ENCODE measurements at places on chromosomes 4 and X.

GRCh38 chrX:149721778-149722177 is 9.9 kb downstream of the MAGEA11 start:
- no peak for ATAC-seq

DNA sequence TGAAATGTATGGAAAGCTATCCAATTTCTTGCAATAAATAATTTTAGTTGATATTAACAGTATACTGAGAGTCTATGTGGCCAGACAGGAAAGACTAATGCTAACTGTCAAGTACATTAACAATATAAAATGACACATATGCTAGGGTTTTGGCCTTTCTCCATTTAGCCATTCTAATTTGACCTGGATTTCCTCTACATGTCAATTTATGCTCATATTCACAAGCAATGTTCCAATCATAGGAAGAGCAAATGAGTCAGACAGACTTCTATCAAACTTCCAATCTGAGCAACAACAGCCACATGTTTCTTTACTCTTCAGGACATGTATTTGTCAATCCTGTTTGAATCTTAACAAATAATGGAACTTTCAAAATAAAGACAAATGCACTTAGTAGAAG is 53.6 kb downstream of the CORIN start:
- ATAC-seq = no peak

GRCh38 chr4:174810834-174811233 is 18.2 kb downstream of the GLRA3 start:
- ATAC-seq = no peak

GRCh38 chr4:99855678-99856077 is 38.5 kb downstream of the LAMTOR3 start:
- no peak for ATAC-seq

GRCh38 chr4:84050015-84050414 is 449.1 kb downstream of the NKX6-1 start:
- ATAC-seq = no peak

DNA sequence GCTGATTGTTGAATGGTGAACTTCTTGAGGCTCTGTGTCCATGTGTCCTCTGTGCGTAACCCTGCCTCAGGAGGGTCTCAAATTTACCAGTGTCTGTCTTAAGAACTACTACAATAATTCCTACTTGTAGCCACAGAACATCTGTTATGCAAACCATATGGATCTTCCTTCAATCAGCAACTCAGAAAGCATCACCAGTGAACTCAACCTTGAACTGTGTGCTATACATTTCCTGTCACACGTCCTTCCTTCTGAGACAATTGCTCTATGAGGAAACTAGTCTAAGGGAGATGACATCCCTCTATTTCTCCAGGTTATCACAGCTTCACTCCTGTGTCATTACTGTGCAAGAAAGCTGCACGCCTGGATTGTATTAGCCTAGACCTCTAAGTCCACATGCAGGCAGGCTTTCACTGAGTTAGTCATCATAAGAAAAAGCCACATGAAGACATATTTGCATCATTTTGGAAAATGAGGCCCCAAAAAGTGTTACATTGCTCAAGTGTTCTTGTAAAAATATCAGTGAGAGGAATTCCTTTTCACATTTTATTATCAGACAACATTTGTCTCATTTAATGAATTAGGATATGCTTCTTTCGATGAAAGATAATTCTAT is 157.8 kb downstream of the AFF2 start:
- ATAC-seq = no peak

GRCh38 chrX:119870626-119871131 is 854 bp downstream of the RNF113A start:
- ATAC-seq = peak; percentile 30

DNA sequence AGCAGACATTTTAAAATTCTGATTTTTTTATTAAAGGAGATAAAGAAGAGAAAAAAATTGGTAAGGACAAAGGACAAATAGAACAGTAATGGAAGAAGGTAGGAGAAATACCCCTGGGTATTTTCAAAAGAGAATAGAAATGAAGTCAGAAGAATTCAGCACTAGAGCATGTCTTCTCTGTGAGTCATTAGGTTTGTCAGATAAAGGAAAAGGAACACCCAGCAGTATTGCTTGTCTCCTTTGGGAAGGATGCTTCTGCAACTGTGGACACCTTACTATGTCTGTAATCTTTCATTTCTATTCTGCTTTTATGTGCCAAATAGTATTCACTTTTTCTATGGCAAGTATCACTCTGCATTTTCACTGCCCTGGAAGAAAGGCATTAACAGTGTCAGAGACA is 24.0 kb upstream of the PCDH7 start:
- no peak for ATAC-seq

DNA sequence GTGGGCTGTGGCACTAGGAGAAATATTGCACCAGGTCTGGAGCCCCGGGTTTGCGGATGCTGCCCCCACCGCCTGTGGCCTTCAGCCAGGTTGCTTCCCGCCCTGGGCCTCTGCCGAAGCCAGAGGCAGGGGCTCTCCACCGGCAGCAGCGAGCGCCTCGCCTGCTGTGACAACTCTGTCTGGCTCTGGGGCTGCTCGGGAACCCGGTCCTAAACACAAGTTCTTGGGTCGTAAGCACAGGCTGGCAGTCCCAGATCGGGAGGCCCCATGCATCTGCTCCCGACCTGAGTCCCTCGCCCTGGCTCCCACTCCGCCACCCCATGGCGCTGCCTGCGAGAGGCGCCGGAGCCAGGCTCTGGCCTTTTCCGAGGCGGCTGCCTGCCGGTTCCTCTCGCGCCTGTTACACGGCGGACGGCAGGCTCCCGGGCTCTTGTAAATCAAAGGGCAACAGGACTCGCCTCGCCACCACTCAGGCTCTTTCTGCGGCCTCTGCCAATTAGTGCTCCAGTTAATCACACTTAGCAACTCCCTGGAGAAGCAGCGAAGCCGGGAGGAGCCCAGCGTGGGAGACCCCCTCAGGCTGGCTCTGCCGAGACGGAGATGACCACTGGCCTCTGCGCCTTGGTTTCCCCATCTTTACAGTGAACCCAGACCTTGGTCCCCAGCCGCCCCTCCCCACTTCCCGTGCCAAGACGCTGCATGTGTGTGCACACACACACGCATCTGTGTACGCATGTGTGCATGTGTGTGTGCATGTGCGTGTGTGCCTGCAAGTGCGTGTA is 109.2 kb downstream of the DCTD start:
- ATAC-seq = no peak

DNA sequence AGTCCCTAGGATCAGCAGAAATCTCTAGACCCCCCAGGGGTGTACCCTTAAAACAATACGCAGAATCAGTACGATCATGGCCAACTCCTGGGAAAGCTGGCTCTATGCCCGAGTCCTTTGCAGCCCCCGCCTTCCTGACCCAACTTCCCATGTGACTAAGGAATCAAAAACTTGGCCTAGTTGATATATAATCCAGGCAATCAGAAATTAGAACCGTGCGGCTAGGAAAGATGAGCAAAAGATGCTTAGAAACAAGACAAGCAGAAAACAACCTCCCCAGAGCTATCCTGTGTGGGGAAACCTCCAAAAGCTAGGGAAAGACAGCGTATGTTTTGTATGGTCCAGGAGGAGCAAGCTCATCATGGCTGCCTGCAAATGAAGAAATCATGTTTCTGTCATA is 110.0 kb downstream of the PPARGC1A start:
- no peak for ATAC-seq

DNA sequence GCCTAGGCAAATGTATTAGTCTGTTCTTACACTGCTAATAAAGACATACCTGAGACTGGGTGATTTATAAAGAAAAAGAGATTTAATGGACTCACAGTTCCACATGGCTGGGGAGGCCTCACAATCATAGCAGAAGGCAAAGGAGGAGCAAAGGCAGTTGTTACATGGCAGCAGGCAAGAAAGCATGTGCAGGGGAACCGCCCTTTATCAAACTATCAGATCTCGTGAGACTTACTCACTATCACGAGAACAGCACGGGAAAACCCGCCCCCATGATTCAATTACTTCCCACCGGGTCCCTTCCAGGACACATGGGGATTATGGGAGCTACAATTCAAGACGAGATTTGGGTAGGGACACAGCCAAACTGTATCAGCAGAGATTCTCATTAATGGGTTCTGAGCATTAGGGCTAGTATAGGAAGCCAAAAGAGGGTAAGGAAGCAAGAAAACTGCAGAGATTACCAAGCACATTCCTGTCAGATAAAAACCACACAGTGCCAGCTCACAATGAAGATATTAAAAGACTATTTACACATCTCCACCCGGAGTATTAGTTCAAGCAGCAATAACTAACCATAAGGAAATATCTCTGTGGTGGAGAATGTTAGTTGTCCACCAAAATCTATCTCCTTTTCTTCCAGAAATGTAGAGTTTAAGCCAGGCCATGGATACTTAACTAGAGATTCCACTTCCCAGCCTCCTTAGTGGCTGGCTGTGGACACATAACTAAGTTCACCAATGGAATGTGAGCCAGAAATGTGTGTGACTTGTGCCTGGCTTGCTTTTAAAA is 61.2 kb upstream of the HOPX start:
- no peak for ATAC-seq

DNA sequence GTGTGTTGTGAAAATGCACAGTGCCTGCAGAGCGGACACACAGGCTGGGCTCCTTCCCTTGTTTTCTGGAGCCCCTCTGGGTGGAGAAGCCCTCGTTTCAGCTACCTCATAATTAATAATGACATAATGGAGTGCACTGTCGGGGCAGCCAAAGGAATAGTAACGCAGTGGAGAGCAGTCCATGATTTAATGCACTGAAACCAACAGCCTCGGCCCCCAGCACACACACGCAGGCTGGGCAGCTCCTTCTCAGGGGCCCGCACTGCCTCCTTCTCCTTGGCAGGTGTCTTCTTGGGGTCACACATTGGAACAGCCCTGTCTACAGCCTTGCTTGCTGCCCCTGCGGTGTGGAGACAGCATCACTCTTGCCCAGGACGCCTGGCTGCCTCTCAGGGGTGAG is 89.2 kb downstream of the DCTD start:
- ATAC-seq = no peak

DNA sequence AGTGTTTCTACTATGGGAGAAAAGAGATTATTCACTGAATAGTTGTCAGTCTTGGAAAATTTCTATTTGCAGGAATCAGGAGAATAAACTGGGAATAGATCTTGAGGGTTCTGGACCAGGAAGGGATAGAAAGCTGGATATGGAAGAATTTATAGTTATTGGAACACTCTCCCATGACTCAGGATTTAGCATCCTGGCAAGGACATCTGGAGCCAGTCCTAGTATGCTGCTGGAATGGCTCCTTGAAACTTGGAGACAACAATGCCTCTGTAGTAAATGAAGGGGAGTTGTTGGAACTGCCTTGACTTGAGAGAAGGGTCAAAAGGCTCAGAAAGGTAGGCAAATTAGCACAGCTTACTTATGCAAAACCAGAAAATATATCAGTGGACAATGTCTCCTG is 23.5 kb upstream of the THOC2 start:
- ATAC-seq = no peak

DNA sequence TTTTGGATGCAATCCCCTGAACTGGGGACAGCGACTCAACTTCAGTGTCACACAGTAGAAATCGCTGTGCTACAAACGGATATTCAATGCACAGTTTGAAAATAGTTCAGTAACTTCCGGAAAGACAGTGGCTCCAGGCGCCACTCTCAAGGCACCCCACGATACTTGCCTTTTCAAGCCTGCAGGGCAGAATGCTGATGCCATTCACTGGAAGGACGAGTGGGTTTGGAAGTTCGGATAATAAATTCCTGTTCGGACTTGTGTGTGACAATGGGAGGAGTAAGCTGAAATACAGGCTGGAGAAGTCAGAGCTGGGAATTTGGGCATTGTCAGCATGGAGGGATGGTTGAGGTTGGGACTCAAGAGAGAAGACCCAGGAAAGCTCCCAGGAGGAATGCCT is 64.3 kb upstream of the HELT start:
- ATAC-seq = no peak

DNA sequence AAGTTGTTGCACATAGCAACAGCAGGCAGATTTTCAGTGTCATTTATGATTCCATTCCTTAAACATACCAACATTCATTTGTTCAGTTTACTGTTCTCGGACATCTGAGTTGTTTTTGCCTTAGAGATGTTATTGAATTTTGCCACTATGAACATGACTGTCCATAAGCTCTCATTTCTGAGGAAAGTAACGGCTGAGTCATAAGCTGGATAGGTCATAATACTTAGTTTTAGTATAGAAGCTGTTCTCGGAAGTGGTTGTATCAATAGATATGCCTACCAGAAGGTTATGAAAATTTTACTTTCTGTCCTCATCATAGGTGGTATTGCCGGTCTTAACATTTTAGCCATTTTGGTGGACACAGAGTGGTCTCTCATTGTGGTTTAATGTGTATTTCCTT is 157.1 kb upstream of the CLNK start:
- ATAC-seq = peak; percentile 18

GRCh38 chrX:134604701-134605311 is 53.5 kb downstream of the PLAC1 start:
- ATAC-seq = no peak

DNA sequence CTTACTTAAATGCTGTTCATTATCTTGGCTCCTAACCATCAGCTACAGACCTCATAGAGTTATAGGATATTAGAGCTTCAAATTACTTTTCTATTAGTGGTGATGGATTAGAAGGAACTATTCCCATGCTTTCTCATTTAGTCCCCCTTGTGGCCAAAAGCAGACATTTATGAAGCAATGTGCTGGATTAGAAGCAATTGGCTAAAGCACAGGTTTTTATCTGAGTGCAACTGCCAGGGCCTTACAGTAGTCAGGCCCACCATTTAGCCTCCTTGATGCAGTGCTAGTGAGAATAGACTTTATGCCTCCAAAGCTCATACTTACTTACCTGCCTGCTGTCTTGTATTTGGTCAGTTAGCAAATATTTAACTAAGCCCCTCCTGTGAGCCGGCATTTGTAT is 93.0 kb downstream of the TSPAN7 start:
- ATAC-seq = no peak

DNA sequence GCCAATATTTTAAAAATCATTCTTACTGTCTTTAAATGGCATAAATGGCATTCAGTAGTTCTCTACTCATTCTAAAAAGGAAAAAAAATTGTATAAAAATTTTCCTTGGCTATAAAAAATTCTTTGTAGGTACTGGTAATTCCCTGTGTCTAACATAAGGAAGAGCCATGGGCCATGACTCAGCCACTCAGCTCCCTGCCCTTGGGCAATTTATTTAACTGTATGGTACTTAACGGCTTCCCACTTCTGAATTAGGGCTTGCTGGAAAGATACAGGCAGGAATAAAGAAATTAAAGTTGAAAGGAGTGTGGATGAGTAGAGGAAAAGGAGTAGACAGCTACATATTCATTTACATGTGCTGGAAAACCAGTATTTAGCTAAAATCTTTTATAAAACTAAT is 30.6 kb downstream of the ABHD18 start:
- ATAC-seq = no peak

DNA sequence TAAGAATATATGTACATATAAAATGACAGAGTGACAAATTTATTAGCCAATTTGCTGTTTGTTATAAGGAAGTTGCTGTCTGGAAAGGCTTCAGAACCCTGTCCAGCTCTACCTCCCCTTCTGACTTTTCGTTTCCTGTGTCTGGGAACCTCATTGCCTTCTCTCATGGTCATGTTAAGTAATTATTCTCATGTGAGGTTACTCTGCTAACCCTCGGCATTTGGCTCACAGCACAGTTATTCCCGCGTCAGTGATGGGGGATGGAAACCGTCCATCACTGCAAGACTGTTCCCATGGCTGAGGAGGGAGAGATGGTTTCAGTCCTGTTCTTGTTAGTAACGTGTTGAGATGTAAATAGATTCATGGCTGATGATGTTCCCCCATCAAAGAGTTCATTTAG is 11.9 kb downstream of the EDNRA start:
- ATAC-seq = no peak

- no peak for ATAC-seq
Observed at GRCh38 chr4:169841776-169842175, 84.0 kb upstream of the HPF1 start.
